Dorsolateral prefrontal cortex (tissue), 122 donors: ENCODE measurements at places on chromosomes 11 and 22.

DNA sequence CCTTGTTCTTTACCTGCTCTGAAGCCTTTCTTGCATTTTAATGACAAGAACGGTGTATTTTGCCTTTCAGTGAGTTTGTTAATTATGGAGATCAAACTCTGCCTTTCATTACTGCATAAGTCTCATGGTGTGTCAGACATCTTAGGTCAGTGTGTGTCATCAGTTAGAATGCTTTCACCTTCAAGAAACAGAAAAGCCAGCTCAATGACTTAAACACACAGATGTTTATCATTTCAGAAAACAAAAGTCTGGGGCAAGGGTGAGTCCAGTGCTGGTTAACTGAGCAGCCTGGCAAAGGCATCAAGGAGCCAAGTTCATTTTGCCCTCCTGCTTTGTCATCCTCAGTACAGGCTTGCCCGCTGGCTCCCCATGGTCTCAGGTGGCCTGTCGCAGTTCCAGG lies 54.5 kb downstream of the PACS1 start:
- DNase-seq = no peak

- DNase-seq = no peak
Observed at GRCh38 chr11:128515826-128516778, 71.3 kb downstream of the ETS1 start.

GRCh38 chr11:83007909-83008580 lies 63.7 kb downstream of the RAB30 start:
- DNase-seq = no peak

GRCh38 chr11:30387891-30388861 lies 65.3 kb downstream of the ARL14EP start:
- DNase-seq = no peak

GRCh38 chr11:58613228-58613627 lies 9.2 kb upstream of the CNTF start:
- no peak for DNase-seq

DNA sequence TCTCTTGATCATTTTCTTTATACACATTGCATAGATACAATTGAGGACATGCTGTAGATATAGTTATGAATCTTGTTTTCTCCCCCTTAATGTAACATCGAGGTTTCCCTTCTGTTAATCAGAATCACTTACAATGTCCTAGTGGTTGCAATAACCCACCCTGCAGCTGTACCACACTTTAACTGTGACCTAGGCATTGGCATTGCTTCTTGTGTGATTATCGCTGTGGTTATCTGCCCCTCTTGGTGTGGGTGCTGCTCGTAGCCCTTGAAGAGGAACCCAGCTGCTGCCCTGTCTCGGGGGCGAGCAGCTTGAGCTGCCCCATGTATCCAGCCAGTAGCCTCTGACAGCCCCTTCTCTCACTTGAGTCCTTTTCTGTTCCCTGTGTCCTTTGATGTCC lies 1.5 kb downstream of the DGAT2 start:
- no peak for DNase-seq

- no peak for DNase-seq
Observed at GRCh38 chr11:1933416-1934334, 13.5 kb upstream of the MRPL23 start.

GRCh38 chr22:20418211-20418788 lies 19.3 kb downstream of the SCARF2 start:
- DNase-seq = peak; percentile 84

GRCh38 chr11:32072872-32073643 lies 17.8 kb upstream of the RCN1 start:
- no peak for DNase-seq
